Renal cortex interstitium (tissue), 15 donors: ENCODE measurements at places on chromosomes 11 and 22. TPM values are rescaled to one million over a fixed set of nuclear protein-coding genes. Genes with fewer than 3 reads are reported as not detected.
A peak's percentile ranks its signal among the peaks of the same experiment; 100 is the strongest.

The KCNK4 gene
- 0.11 TPM for polyA plus RNA-seq

The KRTAP5-10 gene
- polyA plus RNA-seq, result not detected

DNA sequence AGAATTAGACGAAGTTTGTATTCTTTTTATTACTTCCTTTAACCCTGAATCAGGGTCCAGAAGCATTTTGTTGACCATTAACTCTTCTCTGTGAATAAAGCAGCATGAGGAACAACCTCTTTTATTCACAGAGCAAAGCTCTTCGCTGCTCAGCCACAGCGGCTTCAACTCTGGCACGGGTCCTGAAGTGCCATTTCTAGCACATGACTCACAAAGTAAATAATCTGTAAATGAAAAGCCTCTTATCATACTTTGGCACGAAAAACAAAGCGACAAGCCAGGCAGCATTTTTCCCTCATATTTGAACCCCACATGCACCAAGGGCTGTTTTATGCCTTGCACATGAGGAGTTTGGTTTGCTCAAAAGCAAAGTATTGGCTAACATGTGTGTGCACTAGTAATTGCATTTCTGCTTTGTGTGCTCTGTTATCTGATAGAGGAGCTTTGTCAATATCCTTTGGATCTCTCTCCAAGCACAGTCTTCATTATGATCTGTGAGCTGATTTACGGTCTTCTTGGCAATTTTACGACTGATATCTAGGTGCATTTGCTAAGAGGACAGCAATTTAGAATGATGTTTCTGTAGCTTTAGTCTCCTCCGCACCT is 33.0 kb upstream of the APOBEC3A start:
- DNase-seq, result peak; percentile 47

GRCh38 chr11:119551420-119552105 is 128.6 kb upstream of the THY1 start:
- no peak for DNase-seq

GRCh38 chr22:23065495-23066122 is 4.7 kb upstream of the GNAZ start:
- no peak for DNase-seq
